ENCODE measurements at places on chromosomes 16 and 17. TPM values are rescaled to one million over a fixed set of nuclear protein-coding genes. Genes with fewer than 3 reads are reported as not detected.

Gene MYO18A
- 39.8 TPM for total RNA-seq

Gene GAS7
- total RNA-seq: 3.6 TPM

Gene TTLL6
- total RNA-seq: not detected

Gene CDH5
- 0.72 TPM for total RNA-seq

Gene HOXB5
- not detected for total RNA-seq

Gene DLG4
- total RNA-seq: 10.1 TPM

Gene ZACN
- total RNA-seq: not detected

Measured in osteoblast (primary cell).